ENCODE measurements at places on chromosomes 13 and 19. TPM values are rescaled to one million over a fixed set of nuclear protein-coding genes. Genes with fewer than 3 reads are reported as not detected.

SPC24 gene
- 11.9 TPM for total RNA-seq

GRCh38 chr13:74131227-74131626, 3.0 kb downstream of the KLF12 start:
- no peak for DNase-seq

DNA sequence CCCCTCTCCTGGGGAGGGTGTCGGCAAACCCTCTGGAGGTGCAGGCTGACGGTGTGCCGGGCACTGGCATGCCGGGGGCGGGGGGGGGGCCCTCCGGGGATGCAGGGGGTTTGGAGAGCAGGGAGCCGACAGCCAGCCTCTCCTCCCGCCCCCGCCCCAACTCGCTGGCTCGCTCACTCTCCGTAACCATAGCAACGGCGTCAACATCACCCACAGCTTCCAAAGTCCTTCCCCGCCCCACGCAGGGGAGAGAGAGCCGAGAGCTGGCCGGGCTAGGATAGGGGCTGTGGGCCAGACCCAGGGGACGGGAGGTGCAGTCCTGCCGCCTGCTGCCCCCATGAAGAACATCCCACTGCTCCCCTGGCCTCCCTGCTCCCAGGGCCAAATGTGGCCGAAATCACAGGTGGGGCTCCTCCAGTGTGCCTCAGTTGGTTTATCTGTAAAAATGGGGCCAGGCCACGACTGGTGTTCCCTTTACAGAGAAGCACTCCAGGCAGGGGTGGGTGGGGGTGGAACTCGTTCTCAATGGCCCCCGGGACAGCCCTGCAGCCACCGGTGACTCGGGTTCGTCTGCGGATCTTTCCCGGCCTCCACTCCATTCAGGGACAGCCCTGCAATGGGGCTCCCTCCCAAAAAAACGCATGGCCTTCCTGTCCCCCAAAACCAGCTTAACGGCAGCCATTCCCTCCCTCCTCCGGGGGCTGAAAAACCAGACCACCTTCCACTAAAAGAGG, 3.2 kb downstream of the KLF16 start:
- no peak for DNase-seq

GRCh38 chr13:50153401-50153800, 138.2 kb downstream of the KCNRG start:
- DNase-seq, result no peak

OR10H1 gene
- total RNA-seq, result not detected

GRCh38 chr13:49057176-49057575, 81.5 kb downstream of the FNDC3A start:
- no peak for DNase-seq

DNA sequence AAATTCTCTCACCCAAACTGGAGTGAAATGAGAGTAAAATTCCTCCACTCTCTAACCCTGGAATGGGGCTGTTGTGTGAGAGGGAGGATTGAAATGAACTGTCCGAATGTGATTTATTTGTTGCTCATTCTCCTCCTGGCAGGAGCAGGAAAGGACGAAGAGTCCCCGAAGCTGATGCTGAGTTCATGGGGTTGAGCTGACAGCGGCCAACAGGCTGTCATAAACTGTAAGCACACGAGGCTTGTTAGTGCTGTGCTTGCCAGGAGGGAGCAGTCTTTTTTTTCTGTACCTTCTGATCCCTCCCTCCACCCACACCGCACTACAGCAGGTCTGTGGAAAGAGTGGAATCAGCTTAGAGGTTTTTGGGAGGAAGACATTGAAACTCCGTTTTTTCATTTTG, 33.1 kb upstream of the ZNF331 start:
- no peak for DNase-seq

DNA sequence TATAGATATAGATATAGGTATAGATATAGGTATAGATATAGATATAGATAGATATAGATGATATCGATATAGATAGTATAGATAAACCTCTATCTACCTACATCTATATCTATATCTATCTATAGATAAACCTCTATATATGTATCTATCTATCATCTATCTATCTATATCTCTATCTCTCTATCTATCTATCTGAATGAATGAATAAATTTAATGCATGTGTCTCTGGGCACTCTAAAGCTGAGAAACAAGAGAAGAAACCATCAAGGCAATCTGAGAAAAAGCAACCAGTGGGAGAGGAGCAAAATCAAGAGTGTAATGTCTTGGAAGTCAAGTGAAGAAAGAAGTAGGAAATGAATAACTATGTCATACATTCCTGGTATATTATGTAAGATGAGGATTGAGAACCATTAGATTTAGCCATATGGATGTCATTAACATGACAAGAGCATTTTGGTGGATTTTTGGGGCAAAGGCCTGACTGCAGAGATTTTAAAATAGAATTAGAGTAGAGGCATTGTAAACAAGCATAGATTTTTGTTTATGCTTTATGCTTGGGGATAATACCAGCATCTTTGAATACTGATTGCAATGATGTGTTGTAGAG, 1262.7 kb upstream of the MIR17HG start:
- DNase-seq, result no peak

INSR gene
- total RNA-seq, result 134 TPM

DNA sequence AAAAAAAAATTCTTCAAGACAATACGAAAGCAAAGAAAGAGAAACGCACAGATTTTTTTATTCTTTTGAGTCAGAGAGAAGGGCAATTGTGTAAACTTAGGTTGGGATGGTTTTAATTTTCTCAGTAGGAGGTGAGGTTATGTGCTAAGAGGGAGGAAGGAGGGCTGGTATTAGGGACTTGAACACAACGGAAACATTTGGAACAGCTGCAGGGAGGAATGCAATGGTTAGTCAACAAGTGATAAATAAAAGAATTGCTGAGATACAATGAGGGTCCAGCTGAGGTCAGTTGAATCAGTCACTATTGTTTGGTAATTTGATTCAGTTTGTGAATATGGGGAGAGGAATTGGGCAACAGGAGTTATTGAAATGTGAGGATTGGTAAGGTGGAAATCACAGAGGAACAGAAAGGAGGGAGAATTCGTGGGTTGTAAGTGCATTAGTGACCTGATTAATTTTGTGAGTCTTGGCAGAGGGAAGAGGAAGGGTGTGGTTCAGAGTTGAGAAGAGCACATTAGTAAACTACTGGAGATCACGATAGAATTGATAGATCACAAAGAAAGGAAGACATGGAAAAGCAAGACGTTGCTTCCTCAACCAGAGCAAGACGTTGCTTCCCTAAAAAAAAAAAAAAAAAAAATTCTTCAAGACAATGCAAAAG, 499.5 kb upstream of the SPRY2 start:
- DNase-seq, result peak; percentile 7

DNA sequence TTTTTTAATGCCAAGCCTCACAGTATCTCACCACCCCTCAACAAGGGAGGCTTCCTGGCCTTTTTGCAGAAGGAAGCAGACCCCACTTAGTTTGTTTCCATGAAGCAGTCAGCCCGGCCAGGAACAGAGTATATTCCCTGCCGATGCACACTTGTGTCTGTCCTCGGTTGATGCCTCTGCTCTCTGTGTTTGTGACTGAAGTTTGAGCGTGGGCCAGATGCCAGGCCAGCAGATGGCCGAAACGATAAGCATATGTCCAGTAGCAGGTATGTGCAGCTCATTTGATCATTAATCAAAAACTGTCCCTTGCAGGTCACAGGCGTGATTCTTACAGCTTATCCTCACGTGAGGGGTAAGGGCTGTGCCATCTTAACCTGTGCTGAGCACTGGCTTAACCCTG, 144.0 kb downstream of the IRS2 start:
- no peak for DNase-seq

KRTDAP gene
- total RNA-seq, result not detected

CCL25 gene
- not detected for total RNA-seq

ZNF93 gene
- 17.7 TPM for total RNA-seq

GRCh38 chr13:50318887-50319286, 303.6 kb downstream of the KCNRG start:
- DNase-seq, result no peak

DNA sequence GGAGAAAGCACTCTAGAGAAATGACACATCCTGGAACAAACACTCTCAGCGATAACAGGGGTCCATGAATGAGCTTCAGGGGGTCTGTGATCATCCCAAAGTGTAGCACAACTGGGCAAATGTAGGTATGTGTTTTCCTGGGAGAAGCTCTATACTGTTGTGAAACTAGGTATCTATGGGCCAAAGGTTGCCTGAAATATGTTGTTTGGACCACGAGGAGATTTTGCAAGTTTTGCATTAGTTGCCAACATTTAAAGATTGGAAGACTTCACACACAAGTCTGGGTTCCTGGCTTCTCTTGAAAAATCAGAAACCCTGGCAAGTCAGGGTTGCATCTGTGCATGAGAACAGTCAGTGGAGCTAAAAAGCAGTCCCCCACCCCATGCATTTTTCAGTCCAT, 26.7 kb upstream of the POU2F2 start:
- DNase-seq, result no peak
